GDM1 (cell line): ENCODE measurements at places on chromosomes 5 and 9.

- DNase-seq: no peak
Measured at GRCh38 chr9:127873886-127874285, 3.6 kb downstream of the AK1 start.

DNA sequence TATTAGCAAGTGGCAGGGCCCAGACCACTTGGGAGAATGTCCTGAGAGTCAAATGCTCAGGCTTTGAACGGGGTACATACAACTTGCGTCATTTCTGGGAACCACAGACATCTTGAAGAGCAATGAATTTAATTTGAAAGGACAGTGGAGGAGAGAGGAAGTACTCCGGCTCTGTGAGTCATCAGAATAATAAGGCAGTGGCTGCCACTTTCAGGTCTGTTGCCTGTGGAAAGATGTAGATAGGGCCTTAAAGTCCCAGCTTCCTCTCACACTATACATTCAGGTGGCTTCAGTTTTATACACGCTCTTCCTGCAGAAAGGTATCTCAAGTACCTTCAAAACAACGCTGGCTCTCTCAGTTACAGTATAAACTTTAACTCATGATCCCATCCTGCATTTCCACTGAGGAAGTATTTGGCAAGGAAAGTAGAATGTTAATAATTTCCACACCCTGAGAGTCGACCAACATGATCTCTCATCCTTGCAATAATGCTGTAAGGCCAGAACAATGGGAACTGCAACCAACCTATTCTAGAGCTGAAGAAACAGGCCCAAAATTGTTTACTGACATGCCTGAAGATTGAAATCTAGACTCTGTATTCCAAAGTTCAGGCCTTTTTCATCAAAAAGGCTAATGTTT is 6.8 kb upstream of the PRUNE2 start:
- DNase-seq: peak; percentile 4

DNA sequence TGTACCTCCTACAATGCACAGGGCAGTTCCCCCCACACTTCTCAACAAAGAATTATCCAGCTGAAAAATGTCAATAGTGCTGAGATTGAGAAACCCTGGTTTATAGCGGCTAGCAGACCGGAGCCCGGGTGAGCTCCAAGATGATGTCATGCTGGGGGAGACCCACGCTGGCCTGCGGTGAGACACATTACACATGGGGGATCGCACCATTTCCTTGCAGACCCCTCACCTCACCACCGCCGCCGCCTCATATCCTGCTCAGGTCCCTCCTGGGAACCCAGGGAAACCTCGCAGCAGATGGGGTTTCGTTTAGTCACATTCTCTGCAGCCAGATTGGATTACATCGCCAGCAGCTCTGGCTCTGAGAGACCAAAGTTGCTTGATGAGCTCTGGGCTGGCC is 14.7 kb upstream of the TNC start:
- no peak for DNase-seq

GRCh38 chr9:6575324-6576034 is 70.0 kb downstream of the GLDC start:
- no peak for DNase-seq

DNA sequence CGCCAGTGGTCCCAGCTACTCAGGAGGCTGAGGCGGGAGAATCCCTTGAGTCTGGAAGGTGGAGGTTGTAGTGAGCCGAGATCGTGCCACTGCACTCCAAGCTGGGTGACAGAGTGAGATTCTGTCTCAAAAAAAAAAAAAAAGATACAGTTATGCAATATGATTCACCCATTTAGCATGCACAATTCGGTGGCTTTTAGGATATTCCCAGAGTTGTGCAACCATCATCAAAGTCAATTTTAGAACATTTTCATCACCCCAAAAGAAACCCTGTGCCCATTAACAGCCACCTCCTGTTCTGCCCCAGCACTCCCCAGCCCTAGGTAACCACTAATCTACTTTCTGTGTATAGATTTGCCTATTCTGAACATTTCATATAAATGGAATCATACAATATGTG is 4.3 kb upstream of the DHFR start:
- no peak for DNase-seq

GRCh38 chr9:30534455-30534854 is 1850.0 kb upstream of the ACO1 start:
- no peak for DNase-seq

- no peak for DNase-seq
Measured at GRCh38 chr5:135009736-135010501, 24.1 kb downstream of the PITX1 start.

- DNase-seq: no peak
Measured at GRCh38 chr5:112784726-112785125, 47.0 kb downstream of the APC start.

GRCh38 chr5:148343046-148343407 is 7.7 kb downstream of the SPINK9 start:
- no peak for DNase-seq

GRCh38 chr9:133581011-133581410 is 28.2 kb downstream of the FAM163B start:
- no peak for DNase-seq
